NB4 (cell line): ENCODE measurements at places on chromosomes 7 and 10.
A peak's percentile ranks its signal among the peaks of the same experiment; 100 is the strongest.

- peak; percentile 7 for DNase-seq
Measured at GRCh38 chr7:110856704-110857103, 234.2 kb upstream of the LRRN3 start.

GRCh38 chr10:101487399-101487798 lies 100.7 kb downstream of the POLL start:
- DNase-seq: no peak

DNA sequence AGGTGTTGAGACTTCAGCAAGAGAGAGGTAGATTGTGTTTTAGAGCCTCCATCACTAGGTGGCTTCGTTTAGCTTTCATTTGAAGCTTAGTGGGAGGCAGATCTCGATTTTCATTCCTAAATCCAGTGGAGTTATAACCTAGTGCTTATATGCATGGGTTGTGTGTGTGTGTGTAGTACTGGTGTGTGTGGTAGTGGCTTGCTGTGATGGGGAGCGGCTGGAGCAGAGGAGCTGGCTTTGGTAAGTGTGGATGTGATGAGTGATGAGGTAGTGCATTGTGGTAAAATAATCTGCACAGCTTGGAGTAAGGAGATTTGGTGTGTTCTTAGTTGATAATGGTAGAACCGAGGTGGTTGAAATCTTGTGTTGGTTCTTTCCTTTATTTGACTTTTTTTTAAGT lies 43.2 kb downstream of the AP3M1 start:
- peak; percentile 15 for DNase-seq

DNA sequence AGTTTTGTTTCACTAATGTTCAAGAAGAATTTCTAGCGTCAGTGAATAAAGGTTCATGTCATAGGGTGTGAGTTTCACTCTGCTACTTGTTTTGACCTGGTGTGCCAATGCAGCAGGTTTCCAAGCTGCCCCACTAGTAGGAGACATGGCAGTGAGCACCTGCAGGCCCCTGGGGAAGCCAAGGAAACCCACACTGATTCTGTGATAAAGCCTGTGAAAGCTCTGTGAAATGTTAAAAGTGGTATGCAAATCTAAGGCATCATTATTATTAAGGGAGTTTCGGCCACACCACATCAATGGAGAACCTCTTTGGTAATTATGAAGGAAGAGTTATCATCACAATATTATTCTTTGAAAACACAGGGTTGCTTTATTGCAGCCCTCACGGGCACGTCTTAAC lies 46.4 kb downstream of the ABCB5 start:
- DNase-seq: no peak

GRCh38 chr7:138083859-138084258 lies 7.6 kb downstream of the AKR1D1 start:
- DNase-seq: no peak

GRCh38 chr7:5755704-5756504 lies 25.6 kb downstream of the RNF216 start:
- peak; percentile 78 for DNase-seq
